Uterus (tissue), 4 donors: ENCODE measurements at places on chromosomes 16 and 17. TPM values are rescaled to one million over a fixed set of nuclear protein-coding genes. Genes with fewer than 3 reads are reported as not detected.
A peak's percentile ranks its signal among the peaks of the same experiment; 100 is the strongest.

Gene SLC16A13
- total RNA-seq: not detected

Gene POLR3K
- total RNA-seq: 5.0 TPM

DNA sequence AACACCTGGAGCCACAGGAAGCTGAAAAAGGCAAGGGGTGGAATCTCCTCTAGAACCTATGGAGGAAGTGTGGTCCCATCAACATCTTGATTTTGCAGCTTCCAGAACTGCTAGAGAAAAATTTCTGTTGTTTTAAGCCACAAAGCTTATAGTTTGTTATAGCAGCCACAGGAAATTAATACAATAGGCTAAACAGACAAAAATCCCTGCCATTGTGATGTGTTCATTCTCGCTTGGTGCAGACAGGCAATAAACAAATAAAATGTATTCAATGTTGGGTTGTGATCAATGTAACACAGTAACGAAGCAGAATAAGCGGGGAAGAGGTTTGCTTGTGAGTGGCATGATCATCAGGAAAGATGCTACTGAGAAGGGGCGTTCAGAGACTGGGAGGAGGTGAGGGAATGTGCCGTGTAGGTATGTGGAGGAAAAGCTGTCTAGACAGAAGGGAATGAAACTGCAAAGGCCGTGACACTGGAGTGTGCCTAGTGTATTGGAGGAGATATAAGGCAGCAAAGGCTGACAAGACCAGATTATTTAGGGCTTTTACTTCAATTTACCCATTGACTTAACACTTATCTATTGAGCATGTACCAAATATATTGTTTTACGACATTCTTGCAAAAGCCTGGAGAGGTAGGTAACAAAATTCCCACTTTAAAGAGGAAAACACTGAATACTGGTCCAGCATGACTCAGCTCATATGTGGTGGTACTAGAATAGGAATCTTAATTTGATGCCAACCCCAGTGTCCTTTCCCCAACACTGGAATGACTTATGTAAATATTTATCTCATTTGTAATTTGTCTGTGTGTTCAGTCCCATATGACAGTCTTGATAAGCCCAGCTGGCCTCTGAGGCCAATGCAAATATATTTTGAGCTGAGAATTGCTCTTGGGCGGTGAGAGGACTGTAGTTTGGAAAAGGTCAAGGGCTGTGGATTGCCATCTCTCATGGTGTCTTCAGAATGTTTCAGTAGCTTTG is 375.9 kb downstream of the CDH13 start:
- no peak for DNase-seq

DNA sequence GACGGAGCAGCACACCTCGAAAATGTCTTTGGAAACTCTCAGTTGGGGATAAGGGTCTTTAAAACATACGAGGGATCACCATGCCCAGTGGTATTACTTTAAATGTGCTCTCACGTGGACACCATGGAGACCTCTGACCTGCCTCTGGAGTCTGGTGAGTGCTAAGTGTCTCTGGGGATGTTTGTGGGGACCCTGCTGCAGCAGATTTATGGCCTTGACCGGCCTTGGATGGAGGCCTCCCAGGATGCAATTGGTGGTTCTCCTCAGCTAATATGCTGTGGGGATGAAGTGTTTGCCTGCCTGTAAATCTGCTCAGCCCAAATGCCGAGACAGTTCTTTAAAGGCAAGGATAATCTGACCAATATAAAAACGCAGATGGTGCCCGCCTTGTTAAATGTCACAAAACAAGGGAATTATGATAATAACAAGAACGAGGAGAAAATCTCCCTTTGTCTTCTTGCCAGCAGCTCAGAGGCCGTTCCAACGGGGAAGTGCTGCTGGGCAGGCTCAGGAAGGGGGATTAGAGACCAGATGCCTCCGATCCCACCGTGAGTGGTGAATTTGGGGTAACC is 154.4 kb downstream of the ABCC12 start:
- no peak for DNase-seq

GRCh38 chr16:4298761-4299522 is 16.9 kb upstream of the GLIS2 start:
- DNase-seq: peak; percentile 78

GRCh38 chr17:82753201-82753464 is 1.3 kb downstream of the TBCD start:
- no peak for DNase-seq

Gene SOCS3
- 101 TPM for total RNA-seq

Gene JUP
- total RNA-seq: 64.5 TPM

DNA sequence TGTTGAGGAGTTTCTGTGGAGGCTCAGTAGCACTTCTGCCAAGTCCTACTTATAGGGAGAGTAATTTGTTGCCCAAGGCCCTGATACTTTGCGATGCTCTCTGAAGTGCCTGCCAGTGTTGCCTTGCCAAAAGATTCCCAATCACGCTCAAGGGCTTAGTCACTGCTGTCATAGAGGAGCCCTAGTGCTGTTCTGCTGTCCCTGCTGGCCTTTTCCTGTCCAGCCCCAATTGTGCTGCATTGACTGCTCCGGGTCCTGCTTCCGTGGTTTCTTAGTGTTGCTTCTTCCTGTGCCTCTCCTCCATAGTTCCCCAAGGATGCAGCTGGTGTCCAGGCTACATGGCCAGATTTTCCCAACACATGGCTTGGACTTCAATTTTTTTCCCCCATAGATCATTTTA is 13.9 kb downstream of the NUP93 start:
- DNase-seq: peak; percentile 33

DNA sequence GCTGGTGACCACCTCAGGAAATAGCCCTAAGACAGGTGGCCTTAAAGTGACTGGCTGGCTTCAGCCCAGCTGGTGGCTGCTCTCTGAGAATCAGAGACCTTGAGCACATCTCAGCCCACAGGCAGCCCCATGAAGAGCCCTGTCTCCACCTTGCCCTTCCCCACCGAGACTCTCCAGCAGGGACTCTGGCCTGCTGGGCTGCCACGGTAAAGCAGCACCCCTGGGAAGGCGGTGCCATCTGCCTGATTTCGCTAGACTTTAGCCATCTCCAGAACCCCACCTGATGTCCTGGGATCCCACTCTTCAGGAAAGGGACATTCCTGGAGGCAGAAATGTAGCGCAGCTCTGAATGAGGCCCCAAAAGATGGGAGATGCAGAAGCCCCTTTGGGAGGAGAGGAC is 45.2 kb upstream of the LGALS9 start:
- DNase-seq: no peak

Gene TPSG1
- not detected for total RNA-seq

- DNase-seq: no peak
These were observed 6.3 kb downstream of the GAN start for GRCh38 chr16:81321039-81321438.

Gene C17orf78
- total RNA-seq: not detected

GRCh38 chr16:1156055-1156982 is 3.4 kb downstream of the CACNA1H start:
- DNase-seq: peak; percentile 62

DNA sequence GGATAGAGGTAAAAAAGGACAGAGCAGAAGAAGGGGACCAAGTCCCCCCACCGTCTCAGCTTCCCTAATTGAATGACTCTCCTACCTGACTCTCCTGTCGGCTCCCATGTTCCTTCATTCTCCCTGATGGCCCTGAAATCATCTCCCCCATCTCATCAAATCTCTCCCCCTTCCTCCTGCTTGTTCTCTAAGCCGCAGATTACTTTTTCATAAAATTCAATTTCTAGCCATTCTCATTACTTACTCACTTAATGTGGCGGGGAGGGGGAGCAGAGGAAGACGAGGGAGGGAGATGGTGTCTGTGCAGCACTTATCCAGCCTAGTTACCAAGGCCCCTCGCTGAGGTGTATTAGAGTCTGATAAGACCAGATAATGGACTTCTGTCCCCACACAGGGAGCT is 161.5 kb downstream of the CCT6B start:
- no peak for DNase-seq

Gene SMIM36
- total RNA-seq: not detected

- DNase-seq: no peak
These were observed 254.7 kb upstream of the CDH11 start for GRCh38 chr16:65376601-65377000.

DNA sequence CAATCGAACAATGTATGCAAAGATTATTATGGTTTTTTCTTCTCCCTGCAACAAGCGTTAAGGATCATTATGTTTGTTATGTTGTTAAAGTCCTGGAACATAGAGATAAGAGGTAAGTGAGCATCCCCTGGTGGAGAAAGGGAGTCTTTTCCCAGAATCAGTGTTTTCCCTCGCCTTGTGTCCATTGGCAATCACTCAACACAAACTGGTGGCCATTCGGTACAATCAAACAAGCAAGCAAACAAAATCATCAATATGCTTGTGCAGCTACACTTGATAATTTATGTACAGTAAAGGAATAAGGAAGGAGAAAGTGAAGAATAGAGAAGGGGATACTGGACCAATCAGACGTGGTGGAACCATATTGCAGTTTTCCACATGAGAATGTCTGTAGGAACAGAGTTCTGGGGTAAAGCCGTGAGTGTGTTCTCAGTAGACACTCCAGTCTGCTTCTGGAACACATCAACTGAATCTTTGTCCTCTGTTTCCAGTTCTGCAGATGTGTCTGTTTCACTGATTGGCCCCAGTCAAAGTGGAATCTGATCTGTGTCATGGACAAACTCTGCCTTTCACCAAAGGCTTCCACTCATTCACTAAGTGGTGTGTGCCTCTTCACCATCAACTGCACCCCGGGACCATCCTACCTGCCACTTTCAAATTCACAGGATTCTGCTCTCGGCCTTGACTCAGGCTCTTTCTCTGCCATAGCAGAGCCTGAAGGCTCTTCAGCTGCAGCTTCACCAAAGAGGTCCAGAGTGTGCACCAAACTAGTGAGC is 169.5 kb downstream of the AHSP start:
- DNase-seq: no peak

- no peak for DNase-seq
These were observed 214.4 kb upstream of the CACNG5 start for GRCh38 chr17:66620528-66620927.

Gene TMC8
- 20.1 TPM for total RNA-seq

GRCh38 chr17:27920569-27920968 is 27.4 kb upstream of the LYRM9 start:
- DNase-seq: no peak

- DNase-seq: no peak
These were observed 9.4 kb upstream of the C17orf113 start for GRCh38 chr17:42059815-42060214.

Gene GPR139
- not detected for total RNA-seq

Gene TGFB1I1
- 336 TPM for total RNA-seq

DNA sequence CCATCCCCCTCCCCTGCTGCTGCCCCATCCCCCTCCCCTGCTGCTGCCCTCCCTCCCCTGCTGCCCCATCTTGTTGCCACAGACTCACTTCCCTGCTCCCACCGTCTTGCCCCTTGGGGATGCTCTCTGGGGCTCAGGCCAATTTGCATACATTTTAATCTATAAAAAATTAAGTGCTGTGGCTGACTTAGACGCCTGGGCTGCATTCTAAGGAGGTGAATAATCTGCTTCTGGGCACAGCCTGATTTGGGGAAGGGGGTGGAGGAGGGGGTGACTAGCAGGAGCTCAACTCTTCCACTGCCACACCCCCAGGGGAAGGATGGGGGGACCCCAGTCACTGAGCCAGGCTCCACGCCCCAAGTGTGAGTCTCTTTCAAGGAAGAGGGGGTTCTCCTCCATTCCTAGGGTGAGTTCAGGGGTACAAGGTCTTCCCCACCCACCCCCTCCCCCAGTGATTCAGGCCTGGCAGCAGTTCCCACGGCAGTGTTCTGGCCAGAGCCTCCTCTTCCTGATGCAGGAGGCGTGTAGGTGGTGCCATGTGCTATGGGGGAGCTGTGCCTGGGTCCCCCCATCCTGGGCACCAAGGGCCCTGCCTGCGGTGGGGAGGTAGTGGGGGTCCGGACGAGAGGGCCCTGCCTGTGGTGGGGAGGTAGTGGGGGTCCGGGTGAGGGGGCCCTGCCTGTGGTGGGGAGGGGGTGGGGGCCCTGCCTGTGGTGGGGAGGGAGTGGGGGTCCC is 5.0 kb downstream of the DPH1 start:
- DNase-seq: no peak

DNA sequence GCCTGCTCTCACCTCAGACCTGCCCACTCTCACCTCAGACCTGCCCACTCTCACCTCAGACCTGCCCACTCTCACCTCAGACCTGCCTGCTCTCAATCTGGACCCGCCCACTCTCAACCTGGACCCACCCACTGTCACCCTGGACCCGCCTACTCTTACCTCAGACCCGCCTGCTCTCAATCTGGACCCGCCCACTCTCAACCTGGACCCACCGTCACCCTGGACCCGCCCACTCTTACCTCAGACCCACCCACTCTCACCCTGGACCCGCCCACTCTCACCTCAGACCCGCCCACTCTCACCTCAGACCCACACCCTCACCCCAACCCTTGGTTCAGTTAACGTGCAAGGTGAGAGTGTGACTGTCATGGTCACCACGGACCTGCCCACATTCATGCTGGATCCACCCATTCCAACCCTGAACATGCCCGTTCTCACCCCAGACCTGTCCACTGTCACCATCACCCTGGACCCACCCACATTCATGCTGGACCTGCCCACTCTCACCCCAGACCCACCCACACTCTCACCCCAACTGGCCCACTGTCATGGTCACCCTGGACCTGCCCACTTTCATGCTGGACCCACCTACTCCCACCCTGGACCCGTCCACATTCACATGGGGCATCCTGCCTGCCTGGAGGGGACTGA is 31.2 kb upstream of the ENPP7 start:
- no peak for DNase-seq

- DNase-seq: peak; percentile 49
These were observed 187.6 kb downstream of the RGS9 start for GRCh38 chr17:65324611-65325342.

GRCh38 chr16:84404936-84405639 is 36.8 kb downstream of the ATP2C2 start:
- DNase-seq: no peak

- DNase-seq: no peak
These were observed 20.7 kb upstream of the CBX4 start for GRCh38 chr17:79859676-79860615.

GRCh38 chr16:24681793-24682192 is 47.7 kb upstream of the TNRC6A start:
- DNase-seq: no peak

- no peak for DNase-seq
These were observed 335.7 kb downstream of the GRIN2A start for GRCh38 chr16:9846362-9847099.
